ENCODE measurements at places on chromosomes 7 and 10.
A peak's percentile ranks its signal among the peaks of the same experiment; 100 is the strongest.

DNA sequence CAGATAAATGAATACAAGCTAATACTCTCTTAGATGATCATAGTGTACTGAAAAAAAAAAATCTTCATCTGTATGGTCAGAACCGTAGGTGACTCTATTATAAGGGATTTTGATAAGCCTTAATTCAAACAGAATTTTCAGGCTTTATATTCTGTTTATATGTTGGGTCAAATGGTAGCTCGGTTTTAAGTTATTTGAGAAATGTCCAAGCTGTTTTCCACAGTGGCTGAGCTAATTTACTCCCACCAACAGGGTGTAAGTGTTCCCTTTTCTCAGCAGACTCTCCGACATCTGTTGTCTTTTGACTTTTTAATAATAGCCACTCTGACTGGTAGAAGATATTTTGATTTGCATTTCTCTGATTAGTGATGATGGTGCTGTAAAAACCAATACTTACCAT is 328.8 kb upstream of the MAGI2 start:
- no peak for DNase-seq

- no peak for DNase-seq
Measured at GRCh38 chr10:4008676-4009382, 223.8 kb upstream of the KLF6 start.

DNA sequence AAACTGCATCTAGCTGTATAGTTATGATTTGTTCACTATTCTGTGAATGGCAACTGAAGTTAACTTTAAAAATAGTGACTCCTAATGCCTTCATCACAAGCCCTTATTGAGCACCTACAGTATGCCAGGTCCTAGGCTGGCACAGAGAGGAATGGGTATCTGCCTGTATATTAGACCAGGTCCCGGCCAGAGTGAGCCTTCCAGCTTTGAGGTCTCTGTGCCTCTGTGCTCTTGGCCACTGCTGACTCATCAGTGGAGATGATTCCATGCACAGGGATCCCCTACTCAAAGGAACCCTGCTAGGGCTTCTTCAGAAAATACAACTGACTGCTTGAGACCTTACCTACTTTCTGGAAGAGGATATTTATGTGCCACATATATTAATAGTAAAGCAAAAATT is 118.4 kb downstream of the GFRA1 start:
- no peak for DNase-seq

DNA sequence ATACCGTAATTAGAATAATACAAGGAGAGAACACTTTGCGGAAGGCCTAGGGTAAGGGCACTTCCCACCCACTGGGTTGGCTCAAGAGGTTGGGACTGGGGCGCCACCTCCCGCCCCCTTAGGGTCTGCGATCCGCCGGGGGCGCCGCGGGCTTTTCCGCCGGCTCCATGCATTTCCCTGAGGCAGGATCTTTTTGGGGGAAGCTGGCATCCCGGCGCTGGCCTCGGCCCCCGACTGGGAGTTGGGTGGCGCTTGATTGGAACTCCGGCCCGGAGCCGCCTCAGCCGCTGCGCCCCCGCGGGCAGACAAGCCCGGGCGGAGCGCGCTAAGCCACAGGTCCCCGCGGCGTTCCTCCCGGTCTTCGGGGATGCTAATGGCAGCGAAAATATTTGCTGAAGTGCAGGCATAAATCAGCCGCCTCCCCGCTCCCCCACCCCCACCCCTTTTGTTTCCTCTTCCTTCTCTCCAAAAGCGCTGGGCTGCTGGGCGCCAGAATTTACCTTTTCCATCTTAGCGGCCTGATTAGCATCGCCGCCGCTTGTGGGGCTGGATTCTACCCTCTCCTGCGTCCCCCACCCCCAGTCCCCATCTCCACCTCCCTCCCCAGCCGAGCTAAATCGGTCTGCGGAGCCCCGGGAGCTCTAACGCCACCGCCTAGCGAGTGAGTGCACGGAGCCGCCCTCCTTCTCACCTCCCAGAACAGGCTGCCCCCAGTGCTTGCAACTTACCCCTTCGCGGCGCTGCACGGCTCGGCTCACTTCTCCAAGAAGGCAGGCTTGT is 5.1 kb downstream of the UNC5B start:
- DNase-seq: no peak

GRCh38 chr7:36210291-36210922 is 57.4 kb downstream of the EEPD1 start:
- no peak for DNase-seq

DNA sequence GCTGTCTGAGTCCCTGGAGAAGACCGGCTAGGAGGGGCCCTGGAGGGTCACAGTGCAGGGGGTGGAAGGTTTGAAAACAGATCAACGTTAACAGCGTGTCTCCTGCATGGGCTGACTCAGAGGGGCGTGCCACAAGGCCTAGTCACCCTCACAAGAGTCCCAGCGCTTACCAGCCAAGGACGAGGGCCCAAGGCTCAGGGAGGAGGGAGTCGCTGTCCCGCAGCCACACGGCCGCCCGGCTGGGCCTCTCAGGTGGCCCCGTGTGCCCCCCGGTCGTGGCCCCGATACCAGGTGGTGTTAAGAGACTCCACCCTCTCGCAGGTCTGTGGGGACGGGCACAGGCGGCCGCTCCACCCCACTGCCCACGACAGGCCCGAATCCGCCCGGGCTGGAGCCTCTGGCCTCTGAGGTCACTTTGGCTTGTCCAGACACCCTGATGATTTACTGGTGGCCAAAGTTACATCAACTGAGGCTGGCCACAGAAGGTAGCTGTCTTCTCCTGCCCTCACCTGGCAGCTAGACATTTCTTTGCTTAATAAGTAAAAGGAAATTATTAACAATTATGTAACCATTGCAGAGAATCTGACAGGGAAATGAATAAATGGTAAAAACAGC is 34.0 kb downstream of the FAM20C start:
- no peak for DNase-seq

- no peak for DNase-seq
Measured at GRCh38 chr10:86632951-86633350, 21.4 kb upstream of the OPN4 start.

DNA sequence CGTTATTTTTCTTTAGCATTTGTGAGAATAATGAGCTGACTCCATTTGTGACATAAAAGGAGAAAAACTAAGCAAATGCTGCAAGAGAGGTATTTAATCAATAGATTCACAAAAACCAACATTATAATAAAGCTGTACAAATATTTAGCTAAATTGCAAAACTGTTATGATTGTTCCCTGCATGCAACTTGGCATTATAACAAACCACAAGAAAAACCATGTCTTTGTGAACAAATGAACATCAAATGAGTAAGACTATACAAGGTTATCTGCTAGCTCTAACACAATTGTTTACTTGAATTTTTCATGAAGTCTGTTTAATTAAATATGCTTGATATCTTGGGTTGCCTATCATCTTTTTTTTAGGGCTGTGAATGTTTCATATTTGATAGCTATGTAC is 50.8 kb upstream of the PPP1R9A start:
- DNase-seq: no peak

GRCh38 chr10:131786756-131787605 is 113.8 kb upstream of the PPP2R2D start:
- peak; percentile 47 for DNase-seq

DNA sequence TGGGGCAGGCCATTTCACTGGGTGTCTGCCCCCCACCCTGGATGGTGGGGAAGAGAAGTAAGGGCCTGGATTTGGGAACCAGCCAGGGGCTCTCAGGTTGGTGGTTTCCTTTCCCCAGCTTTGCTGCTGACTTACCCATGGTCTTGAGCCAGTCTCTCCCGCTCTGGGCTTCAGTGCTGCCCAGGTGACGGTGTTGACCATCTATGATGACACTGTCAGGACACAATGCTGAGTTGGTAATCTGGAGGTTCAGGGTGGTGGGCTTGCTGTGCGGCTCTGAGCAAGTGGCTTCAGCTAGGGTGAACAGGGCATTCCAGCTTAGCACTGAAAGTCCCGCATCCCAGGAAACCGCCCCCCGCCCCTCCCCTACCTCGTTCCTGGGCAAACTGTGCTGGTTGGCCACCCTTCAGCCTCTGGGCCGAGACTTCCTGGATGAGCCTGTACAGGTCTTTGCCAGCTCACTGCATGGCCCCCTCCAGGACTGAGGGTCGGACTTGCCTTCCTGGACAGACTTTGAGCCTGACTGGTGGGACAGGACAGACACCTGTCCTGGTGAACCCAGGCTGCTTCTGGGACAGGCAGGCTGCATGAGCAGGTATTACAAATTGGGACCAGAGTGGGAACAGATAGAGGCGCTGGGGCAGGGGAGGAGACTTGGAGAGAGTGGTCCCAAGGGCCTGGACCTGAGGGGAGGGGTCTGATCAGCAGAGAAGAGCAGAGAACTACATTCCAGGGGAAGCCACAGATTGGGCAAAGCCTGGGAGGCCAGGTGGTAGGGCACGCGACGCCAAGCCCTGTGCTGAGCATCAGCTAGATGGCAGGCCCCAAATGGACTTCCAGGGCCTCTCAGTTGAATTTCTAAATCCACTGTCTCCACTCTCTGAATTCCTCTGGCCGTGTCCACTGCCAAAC is 19.9 kb upstream of the ZMIZ1 start:
- DNase-seq: no peak

DNA sequence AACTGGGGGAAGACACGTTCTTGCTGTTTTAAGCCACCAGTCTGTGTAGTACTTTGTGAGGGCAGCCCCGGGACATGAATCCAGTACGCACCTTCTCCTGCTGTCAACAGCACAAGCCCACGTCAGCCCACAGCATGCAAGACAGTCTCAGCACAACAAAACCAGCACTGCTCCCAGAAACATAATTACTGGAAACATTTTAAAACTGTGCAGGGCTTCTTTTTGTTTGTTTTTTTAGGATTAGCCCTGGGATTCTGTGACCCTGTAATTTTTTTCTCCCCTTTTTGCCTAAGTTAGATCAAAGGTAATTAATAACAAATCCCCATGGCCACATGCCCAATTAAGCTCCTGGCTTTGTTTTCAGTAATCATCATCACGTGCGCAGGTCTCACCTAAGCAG is 87.5 kb downstream of the VOPP1 start:
- DNase-seq: no peak

- DNase-seq: no peak
Measured at GRCh38 chr10:121435099-121435875, 163.0 kb downstream of the FGFR2 start.

- no peak for DNase-seq
Measured at GRCh38 chr7:129162732-129163131, 18.2 kb downstream of the TSPAN33 start.

DNA sequence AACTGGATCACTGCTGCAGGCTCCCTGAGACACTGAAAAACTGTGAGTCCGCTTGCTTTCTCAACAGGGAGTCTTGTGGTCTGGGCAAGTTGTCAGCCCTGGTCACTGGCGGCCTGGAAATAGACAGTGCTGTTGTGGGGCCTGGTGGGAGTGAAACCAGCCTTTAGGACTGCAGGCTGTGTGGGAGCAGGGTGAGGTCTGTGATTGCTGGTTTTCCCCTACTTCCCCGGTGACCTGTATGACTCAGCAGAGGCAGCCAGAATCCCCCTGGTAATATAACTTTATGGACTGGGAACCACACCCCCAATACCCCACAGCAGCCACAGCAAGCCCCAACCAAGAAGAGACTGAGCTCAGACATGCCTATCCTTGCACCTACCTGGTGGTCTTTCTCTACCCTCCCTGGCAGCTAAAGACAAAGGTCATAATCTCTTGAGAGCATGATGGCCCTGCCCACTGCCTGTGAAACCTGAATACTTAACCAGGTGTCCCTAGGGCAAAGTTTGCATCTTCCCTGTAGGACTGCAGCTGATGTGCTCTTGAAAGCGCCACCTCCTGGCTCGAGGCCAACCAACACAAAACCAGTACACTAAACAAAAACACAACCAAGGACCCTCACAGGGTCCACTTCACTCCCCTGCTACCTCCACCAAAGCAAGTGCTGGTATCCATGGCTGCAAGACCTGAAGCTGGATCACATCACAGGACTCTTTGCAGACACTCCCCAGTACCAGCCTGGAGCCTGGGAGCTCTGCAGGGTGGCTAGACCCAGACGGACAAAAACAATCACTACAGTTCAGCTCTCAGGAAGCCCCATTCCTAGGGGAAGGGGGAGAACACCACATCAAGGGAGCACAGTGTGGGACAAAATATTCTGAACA is 7.2 kb upstream of the ADAM22 start:
- DNase-seq: peak; percentile 25
